Stimulated activated CD4-positive, alpha-beta T cell treated with anti-CD3 and anti-CD28 coated beads, Interleukin-12 subunit alpha, Interleukin-12 subunit beta, amount 100 ng/mL, for 48 hours (primary cell): ENCODE measurements at places on chromosomes 3 and 15.

DNA sequence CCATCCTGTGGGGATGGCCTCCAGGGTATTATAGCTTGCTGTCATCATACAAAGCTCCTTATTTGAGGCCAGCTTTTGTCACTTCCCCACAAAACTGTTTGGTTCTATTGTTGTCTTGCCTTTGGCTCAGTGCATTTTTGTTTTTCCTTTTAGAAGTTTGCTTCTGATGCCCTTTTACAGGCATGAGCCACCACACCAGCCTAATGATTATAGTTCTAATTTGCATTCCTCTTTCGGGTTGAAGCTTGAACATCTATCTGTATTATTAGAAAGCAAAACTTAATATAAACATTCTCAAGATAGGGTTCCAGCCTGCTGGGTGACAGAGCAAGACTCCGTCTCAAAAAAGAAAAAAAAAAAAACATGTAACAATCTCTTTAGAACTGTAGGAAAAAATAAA is 39.8 kb downstream of the SMARCC1 start:
- DNase-seq, result no peak

GRCh38 chr3:42061713-42062380 is 29.3 kb upstream of the TRAK1 start:
- DNase-seq, result no peak

DNA sequence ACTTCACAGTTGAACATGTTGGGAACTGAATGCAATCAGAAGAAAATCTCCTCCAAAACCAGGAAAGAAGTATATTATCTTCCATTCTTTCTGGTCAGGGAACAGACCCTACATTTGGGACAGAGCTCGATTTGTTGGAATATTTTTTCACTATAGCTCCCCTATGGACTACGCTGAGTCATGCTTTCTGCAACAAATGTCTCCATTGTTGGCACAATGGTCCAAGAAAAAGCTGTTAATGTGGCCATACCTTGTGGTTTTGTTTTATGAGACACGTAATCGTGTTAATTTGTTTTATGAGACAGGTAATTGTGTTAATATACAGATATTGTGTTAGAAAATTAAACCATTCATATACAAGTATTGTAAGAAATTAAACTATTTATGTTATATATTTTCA is 101.4 kb downstream of the TGFBR2 start:
- DNase-seq, result no peak

DNA sequence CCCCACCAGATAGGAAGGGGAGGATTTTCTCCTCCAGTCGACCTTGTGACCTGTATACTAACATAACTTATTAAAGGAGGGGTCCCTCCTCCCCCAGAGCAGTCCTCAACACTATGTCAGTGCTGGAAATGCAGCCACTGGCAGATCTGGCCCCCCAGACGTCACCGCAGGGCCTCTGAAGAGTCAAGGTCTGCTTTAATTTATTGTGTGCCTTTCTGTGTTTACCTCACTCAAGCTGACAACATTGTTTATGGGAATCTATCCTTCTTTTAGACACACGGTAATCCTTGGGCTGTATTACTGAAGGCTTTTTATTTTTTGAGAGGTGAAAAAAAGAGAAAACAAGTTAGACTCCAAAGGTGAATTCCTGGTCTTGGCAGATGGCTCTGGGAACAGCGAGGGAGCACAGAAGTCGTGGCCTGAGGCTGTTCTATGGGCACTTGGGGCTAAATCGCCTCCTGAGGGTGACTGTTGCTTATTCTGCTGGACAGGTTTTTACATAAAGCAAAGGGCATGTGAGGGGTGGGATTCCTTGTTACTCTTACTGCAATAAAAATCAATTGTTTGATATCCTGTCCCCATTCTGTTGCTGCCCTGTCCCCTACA is 13.5 kb upstream of the NR2C2 start:
- no peak for DNase-seq

GRCh38 chr3:188575501-188575900 is 421.5 kb downstream of the LPP start:
- DNase-seq, result no peak

- DNase-seq, result no peak
Observed at GRCh38 chr3:5503136-5503535, 315.6 kb downstream of the EDEM1 start.

GRCh38 chr3:188006726-188007393 is 147.1 kb upstream of the LPP start:
- no peak for DNase-seq
